ENCODE measurements at places on chromosomes 4 and X. TPM values are rescaled to one million over a fixed set of nuclear protein-coding genes. Genes with fewer than 3 reads are reported as not detected.
A peak's percentile ranks its signal among the peaks of the same experiment; 100 is the strongest.

- peak; percentile 17 for DNase-seq
Observed at GRCh38 chrX:153190381-153190780, 11.3 kb downstream of the MAGEA1 start.

Gene SPANXN3
- polyA plus RNA-seq = not detected

DNA sequence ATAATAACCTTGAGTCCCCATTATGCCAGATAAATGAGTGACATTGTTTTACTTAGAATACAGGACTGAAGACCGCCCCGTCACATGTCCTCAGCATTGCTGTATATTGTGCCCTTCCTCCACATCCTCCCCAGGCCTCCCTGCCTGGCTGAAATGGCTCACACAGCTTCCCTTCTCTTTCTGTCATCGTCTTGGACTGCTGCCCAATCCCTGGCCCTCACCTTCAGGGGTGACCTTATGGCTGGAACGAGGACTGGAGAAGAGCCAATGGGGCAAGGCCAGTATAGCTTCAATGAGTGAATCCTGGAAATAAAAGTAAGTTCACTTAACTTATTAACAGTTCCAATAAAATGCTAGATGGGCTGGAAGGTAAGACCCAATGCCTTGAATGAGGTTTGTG is 2.7 kb downstream of the KCNE5 start:
- no peak for DNase-seq

Gene SLC38A5
- polyA plus RNA-seq = 6.6 TPM

Gene KCNIP4
- polyA plus RNA-seq = 13.8 TPM

Gene CNOT6L
- 38.9 TPM for polyA plus RNA-seq

DNA sequence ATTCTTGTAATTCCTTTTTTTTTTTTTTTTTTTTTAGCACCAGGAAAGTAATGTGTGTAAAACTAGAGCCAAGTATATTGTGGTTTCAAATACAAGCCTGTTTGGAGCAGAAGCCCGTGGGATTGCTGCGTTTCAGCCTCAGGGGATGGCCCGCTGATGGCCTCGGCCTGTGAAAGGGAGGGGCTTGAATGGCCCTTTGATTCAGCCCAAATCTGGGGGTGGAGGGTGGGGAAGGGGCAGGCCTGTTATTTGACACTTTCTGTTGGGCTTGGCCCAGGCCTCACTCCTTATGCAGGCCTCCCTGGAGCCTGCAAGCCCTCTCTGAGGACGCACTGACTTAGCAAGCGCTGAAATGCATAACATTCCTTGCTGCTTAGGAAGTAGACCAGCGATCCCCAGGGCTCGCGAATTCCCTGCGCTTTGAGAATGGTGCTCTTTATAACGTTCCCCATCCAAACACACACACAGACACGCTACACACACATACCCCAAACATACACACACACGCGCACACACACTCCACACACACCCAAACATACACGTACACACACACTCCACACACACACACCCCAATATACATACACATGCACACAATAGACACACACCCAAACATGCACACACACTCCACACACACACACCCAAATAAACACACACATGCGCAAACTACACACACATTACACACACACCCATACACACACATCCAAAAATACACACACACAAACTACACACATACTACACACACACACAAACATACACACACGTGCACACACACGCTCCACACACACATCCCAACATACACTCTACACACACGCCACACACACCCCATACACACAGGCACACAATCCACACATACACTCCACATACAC is 29.6 kb downstream of the TLR10 start:
- DNase-seq = peak; percentile 84

DNA sequence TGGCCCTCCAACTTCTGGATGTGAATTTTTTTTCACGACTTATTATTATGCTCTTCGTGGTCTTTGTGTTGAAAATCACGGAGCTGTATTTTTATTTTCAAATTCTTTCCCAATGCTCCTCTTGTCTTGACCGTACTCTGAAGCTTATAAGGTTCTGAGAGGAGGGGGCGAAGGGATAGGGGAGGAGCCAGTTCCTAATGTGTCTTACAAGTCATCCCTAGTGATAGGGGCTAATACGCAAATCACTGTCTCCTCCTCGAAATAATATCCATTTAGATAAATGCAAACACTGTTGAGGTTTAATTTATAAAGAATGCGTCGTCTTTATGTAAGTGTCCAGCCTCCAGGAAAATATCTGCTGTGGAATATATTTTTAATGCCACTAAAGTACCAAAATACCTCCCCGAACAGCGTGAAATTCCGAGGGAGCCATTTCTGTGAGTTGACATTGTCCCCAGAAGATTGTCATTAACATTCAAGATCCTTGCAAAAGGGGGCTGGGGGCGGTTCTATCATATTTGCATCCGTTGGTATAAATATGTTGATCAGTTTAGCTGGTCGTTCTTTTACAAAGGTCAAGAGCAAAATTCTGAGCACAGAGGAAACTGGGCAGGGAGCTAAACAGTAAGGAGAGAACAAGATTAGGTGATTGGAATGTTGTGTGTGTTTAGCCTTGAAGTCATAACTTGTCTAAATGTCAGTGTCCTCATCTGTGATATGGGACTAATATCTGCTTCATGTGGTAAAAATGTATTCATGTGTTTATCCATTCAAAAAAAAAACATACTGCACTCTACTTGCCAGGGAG is 3.7 kb upstream of the FAT1 start:
- no peak for DNase-seq

DNA sequence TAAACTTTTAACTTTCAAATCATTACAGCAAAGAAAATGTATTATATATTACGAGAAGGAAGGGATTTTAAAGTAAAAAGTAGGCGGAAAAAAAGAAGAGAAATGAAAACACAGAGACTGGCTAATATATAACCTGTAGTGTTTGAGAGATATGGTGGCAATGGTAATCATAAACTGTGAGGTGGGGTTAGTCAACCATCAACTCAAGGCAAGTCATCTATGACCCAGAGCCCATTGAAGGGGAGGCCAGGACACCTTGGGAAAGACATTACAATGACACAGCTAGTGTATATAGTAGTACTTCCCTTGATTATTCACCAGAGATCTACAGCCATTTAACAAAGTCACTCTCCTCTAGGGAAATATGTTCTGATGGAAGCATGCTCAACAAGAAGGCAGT is 423.9 kb upstream of the PITX2 start:
- DNase-seq = no peak

Gene TCEAL7
- 37.8 TPM for polyA plus RNA-seq

- DNase-seq = no peak
Observed at GRCh38 chr4:133379681-133380438, 230.8 kb downstream of the PCDH10 start.

- DNase-seq = no peak
Observed at GRCh38 chr4:70600977-70601376, 8.9 kb downstream of the AMBN start.

DNA sequence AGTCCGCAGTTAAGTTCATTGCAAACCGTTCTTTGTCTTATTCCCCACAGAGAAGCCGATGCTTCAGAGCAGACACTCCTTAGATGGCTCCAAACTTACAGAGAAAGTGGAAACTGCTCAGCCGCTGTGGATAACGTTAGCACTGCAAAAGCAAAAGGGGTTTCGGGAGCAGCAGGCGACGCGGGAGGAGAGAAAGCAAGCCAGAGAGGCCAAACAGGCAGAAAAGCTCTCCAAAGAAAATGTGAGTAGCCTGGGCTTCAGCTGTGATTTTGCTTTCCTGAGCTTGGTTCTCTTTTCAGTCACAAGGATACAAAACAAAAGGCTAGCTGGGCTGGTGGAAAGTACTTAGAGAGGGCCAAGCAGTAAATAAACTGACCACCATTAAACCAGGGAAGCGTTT is 64.0 kb downstream of the AASDH start:
- DNase-seq = no peak

Gene SCOC
- 127 TPM for polyA plus RNA-seq

Gene NR3C2
- polyA plus RNA-seq = 14.4 TPM

GRCh38 chrX:24166078-24166477 is 16.5 kb downstream of the ZFX start:
- no peak for DNase-seq

Gene ITIH6
- polyA plus RNA-seq = 0.03 TPM

DNA sequence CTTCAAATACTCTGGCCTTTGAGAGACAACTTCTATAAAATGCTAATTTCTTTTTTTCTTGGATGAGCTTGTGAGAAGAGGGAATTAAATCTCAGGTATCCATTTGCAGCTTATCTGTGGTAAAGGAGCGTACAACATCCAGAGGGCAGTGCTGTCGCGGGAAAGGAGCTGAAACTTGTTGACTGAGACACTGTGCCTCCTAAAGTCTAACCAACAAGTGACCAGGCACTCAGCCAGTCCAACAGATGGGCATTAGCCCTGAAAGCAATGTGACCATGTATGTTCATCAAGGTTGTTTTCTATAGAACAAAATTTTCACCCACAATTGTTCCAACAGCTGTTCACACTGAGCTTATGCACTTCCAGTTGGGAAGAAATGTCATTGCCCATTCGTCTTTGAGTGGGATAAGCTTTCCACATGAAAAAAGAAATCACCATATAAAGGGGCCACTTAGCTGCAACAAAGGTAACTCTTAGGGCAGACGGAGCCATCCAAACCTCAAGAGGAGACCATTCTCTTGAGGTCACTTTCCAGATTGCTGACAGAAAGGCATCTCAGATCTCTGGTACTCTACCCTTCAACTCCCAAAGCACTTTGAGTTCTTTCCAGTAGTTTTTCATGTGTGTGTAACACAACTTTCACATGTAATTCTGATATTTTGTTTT is 244.8 kb upstream of the NEIL3 start:
- DNase-seq = no peak

Gene ARHGAP4
- polyA plus RNA-seq = 21.5 TPM

Gene TMEM271
- polyA plus RNA-seq = 0.04 TPM

Gene SLBP
- polyA plus RNA-seq = 89.0 TPM

- peak; percentile 54 for DNase-seq
Observed at GRCh38 chr4:98261405-98262291, 464 bp downstream of the RAP1GDS1 start.

DNA sequence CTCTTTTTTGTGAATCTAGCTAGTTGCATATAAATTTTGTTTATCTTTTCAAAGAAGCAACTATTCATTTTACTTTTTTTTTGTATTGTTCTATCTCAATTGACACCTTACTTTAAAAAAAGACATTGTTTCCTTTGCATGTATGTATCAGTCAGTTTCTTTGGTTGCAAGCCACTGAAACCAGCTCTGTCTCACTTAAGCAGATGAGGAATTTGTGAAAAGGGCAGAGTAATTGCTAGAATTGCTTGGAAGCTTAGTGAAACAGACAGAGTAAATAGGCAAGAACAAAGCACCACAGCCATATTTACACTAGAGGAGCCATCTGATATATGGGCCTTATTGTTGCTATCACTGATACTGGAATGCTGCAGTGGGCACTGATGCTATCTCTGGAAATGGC is 231.4 kb upstream of the KLF8 start:
- no peak for DNase-seq

- no peak for DNase-seq
Observed at GRCh38 chr4:190020790-190021717, 6.0 kb downstream of the FRG2 start.

Gene MAGEB2
- polyA plus RNA-seq = not detected

DNA sequence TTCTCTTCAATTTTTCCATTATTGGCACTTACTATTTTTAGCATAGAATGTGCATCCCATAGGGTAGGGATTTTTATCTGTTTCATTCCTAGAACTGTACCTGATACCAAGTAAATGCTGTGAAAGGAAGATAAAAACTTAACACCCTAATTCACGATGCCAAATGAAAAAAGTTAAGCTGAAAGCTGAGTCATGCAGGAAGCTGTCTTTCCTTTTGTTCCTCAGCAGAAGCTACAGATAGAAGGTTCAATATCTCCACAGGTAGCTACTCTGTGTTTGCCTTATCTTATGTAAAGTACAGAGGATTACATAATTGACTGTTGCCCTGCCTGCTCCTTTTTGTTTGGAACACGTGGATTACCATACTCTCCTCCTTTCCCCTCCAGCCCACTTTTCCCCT is 77.0 kb downstream of the LRP2BP start:
- DNase-seq = no peak

GRCh38 chrX:8783097-8783713 is 18.0 kb downstream of the FAM9A start:
- peak; percentile 9 for DNase-seq

DNA sequence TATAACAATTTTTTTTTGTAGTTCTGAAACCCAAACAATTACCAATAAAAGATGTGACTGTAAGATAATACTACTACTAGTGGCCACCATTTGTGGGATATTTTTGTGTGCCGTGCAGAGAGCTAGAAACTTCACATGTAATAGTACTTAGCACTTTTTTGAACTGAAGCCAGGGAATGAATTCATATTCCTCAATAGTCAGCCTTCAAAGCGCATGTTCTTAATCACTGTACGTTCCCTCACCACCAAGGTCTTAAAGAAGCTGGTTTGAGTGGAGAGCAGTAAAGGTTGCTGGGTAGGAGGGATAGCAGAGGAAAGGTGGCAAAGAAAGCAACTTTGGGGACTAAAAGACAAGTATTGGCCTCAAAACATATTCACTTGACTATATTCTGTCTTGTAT is 9.6 kb upstream of the RUFY3 start:
- DNase-seq = no peak

Gene SLITRK4
- polyA plus RNA-seq = 14.7 TPM

GRCh38 chrX:9642270-9642995 is 123.2 kb downstream of the GPR143 start:
- no peak for DNase-seq

Gene C1QTNF7
- polyA plus RNA-seq = 25.8 TPM

DNA sequence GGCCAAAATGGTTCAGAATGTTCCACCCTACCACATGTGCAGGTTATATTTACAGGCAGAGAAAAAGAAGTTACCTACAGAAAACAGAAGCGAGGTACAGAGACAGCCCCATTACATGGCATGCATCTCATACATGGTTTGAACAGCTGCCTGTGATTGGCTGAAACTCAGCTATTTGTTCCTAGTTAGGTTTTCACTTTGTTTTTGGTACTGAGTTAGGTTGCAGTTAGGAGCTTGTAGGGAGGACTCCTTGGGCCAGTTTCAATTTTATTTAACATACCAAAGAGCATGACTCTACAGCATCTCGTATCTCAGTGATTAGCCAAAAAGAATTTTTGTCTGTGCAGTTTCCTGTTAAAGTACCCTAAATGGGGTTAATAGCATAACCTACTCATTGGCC is 392.0 kb downstream of the MAPK10 start:
- DNase-seq = no peak

Gene NDNF
- 62.6 TPM for polyA plus RNA-seq

GRCh38 chr4:168765726-168766125 is 244.3 kb downstream of the CBR4 start:
- no peak for DNase-seq

DNA sequence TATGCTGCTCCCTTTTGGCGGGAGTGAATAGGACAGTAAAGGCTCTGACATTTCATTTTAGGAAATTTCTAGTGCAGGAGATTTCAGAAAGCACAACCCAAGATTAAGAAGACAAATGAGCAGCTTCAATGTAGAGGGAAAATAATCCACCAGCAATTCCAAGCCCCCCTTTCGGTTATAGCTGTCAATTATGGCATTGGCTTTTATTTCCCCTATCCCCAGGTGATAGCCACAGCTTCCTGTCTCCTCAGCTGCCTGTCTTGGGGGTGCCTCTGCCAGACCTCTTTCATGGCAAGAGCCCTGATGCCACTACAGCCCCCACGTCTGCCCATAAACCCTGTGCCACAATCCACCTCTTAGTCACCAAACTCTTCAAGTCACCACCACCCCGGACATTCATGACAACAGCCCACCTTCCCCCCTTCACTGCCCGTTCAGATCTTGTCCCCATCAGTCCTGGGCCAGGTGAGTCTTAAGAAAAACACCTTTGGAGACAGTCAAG is 48.4 kb upstream of the CLNK start:
- DNase-seq = no peak

Gene LDB2
- polyA plus RNA-seq = 88.5 TPM

Gene GPR34
- polyA plus RNA-seq = 1.9 TPM
